ENCODE measurements at places on chromosomes 4 and X.

DNA sequence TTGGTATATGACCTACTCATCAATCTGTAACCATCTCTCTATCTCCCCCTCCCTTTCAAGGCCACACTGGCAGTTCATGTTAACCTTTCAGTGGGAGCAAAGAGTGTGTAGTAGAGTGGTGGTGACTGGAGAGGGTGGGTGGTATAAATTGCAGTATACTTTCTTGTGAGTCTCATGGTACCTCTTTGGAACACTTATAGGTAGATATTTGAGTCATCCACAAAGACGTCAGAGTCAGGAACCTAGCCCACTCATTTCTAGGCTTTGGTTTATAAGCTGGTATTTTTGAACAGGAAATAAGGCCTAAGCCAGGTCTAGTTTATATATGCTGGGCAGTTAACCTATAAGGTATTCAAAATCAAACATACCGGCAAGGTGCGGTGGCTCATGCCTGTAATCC, 36.3 kb downstream of the RLIM start:
- DNase-seq = no peak

DNA sequence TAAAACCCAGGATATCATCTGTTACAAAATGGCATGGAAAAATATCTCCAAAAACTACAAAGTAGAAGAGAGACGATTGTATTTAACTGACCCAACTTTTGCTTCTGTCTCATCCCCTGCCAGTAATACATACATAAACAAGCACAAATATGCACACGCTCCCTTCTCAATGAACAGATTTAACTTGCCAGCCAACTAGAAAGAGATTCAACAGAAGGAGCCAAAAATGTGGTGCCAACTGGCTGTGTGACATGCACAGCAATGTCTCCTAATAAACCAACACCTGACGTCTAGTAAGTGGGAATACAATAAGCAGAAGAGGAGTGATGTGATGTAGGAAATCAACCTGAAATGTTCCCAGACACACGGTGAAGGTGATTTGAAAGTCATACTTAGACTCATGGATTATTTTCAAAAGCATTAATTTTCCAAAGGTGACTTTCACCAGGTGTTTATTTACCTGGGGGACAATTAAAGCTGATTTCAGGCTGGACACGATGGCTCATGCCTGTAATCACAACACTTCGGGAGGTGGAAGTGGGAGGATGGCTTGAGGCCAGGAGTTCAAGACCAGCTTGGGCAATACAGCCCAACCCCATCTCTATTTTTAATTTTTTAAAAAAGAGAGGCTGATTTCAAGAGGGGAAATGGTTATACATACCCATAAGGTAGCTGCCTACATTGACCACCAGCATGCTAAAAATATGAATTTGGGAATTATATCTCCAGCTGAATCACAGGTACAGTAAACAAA, 33.7 kb downstream of the SH3RF1 start:
- DNase-seq = no peak

DNA sequence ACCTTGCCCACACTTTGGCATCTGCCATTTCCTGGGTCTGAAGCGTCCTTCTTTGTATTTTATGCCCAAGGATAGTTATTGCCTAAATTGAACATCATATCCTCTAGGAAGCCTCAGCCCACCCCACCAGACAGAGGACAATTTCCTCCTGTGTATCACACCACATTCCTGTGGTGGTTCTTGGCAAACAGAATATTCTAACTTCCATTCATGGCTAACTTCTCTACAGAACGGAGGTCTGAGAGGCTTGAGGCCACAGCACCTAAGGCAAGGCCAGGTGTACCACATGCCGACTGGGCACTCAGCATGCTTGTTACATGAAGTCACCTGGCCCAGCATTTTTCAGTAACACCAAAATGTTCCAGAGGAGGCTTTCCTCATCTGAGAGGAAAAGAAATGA, 42.4 kb downstream of the CD99L2 start:
- no peak for DNase-seq

DNA sequence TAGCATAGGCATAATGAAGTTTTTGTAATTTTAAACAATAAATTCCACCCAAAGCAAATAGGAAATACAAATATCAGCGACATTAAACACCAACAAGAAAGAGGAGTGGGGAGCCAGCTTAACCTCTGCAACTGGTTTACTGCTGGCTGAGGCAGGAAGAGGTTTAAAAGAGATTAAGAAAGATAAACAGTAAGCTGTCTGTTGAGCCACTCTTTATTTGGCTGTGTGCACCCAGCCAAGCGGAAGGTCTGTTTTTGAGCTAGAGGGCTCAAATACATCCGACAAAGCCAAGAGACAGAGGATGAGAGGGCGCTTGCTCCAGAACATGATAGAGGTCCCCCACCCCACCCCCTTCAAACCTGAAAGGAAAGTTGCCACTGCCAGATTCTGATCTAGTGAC, 191.4 kb downstream of the MGST2 start:
- DNase-seq = peak; percentile 54

Data from NCI-H146 (cell line).